DND-41 (cell line): ENCODE measurements at places on chromosomes 4 and X.

DNA sequence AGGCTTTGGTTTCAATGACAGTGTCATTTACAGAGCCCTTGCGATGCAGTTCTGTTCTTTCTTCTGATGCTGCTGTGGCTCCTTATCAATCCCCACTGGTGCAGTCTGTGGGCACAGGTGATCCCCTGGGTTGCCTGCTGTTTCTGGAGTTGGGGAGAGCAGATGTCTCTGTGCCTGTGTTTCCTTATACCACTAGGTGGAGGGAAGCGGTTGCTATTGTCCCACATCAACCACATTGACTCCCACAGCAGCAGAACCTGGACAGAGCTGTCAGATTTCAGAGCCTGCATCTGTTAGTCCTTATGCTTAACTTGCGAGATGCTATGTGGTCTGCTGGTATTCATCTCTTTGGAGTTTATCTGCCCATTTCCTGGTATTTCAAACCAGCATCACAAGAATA, 57.7 kb downstream of the NEIL3 start:
- no peaks in the 10 kb centered on the region for H3K27me3 ChIP-seq
- no peak overlapping the region for H3K4me3 ChIP-seq
- H3K36me3 ChIP-seq = peaks cover 38% of the 10 kb centered on the region
- 0 out of 2 replicates have a peak overlapping the region, but pooled peaks have one; percentile 9 for H3K27ac ChIP-seq
- peaks cover 39% of the 10 kb centered on the region for H3K4me1 ChIP-seq

- H3K27ac ChIP-seq = no peak overlapping the region
- no peaks in the 10 kb centered on the region for H3K27me3 ChIP-seq
- no peak overlapping the region for H3K4me3 ChIP-seq
- H3K4me1 ChIP-seq = no peaks in the 10 kb centered on the region
- no peaks in the 10 kb centered on the region for H3K36me3 ChIP-seq
Observed at GRCh38 chr4:124641715-124642381, 70.7 kb downstream of the ANKRD50 start.

DNA sequence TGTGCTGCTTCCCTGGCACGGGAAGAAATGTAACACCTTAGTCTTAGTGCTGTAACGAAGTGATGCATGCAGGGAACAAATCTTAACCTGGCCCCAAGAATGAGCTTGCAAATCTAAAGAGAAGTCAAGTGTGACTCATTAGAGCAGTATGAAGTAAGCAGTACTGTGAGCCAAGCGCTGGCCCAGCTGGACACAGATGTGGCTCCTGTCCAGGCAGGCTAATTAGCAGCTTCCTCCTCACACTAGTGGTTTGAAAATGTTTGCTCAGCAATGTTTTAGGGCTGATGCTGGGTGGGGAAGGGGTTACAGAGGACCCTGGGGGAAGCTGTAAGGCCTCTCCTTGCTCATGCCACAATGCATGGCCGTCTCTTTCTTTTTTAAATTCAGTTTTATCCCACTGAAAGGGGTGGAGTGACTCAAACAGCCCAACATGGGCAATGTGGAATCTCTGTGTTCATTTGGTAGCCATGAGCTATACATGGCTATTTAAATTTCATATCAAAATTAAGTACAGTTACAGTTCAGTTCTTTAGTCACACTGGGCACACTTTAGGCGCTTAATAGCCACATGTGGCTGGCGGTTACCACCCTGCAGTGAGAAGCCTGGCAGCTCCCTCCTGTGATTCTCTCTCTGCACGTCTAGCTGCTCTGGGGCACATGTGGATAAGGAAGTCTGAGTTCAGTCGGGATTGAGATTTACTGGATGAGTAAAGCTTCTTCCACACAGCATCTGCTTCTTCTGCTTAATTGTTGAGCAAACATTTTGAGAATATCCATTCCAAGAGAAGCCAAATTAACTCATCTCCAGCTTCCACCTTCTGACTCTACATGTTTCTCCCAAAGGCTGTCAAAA, 48.8 kb downstream of the MAP7D2 start:
- H3K27me3 ChIP-seq = no peaks in the 10 kb centered on the region
- H3K4me1 ChIP-seq = peaks cover 7% of the 10 kb centered on the region; the same call in 1 of the 2 replicates
- no peaks in the 10 kb centered on the region for H3K36me3 ChIP-seq
- H3K27ac ChIP-seq = no peak overlapping the region
- H3K4me3 ChIP-seq = no peak overlapping the region
- no peak for DNase-seq

GRCh38 chr4:16450724-16451123, 224.5 kb upstream of the TAPT1 start:
- no peaks in the 10 kb centered on the region for H3K27me3 ChIP-seq
- H3K36me3 ChIP-seq = no peaks in the 10 kb centered on the region
- DNase-seq = no peak
- H3K4me1 ChIP-seq = no peaks in the 10 kb centered on the region
- no peak overlapping the region for H3K27ac ChIP-seq

GRCh38 chr4:16952896-16953630, 54.6 kb upstream of the LDB2 start:
- H3K36me3 ChIP-seq = no peaks in the 10 kb centered on the region
- no peak overlapping the region for H3K4me3 ChIP-seq
- no peaks in the 10 kb centered on the region for H3K27me3 ChIP-seq
- no peak for DNase-seq
- H3K27ac ChIP-seq = no peak overlapping the region
